Sigmoid colon (tissue), 7 donors: ENCODE measurements at places on chromosomes 13 and 19. TPM values are rescaled to one million over a fixed set of nuclear protein-coding genes. Genes with fewer than 3 reads are reported as not detected.

MYBPC2 gene
- total RNA-seq, result not detected

CYSLTR2 gene
- total RNA-seq, result 0.82 TPM

CADM4 gene
- 19.9 TPM for total RNA-seq

IRF2BP1 gene
- 18.0 TPM for total RNA-seq

FPR3 gene
- 6.7 TPM for total RNA-seq

TYROBP gene
- 172 TPM for total RNA-seq

FUT2 gene
- not detected for total RNA-seq

UGGT2 gene
- total RNA-seq, result 39.3 TPM

ZAR1L gene
- not detected for total RNA-seq

FAM124A gene
- total RNA-seq, result 11.7 TPM

GPC5 gene
- total RNA-seq, result 2.9 TPM

JAK3 gene
- total RNA-seq, result 1.4 TPM

SYT3 gene
- 0.66 TPM for total RNA-seq

SYCN gene
- not detected for total RNA-seq

ZNF154 gene
- total RNA-seq, result 8.4 TPM

FFAR3 gene
- 1.9 TPM for total RNA-seq

KLHL1 gene
- 0.27 TPM for total RNA-seq

MEIOSIN gene
- not detected for total RNA-seq

SHISA7 gene
- not detected for total RNA-seq

MEDAG gene
- 16.3 TPM for total RNA-seq

AMER2 gene
- total RNA-seq, result 2.4 TPM

RCBTB1 gene
- total RNA-seq, result 20.7 TPM

GJA3 gene
- not detected for total RNA-seq

KIR2DL4 gene
- total RNA-seq, result not detected

ZNF177 gene
- total RNA-seq, result 5.5 TPM

C1QTNF9 gene
- not detected for total RNA-seq

FXYD7 gene
- 3.3 TPM for total RNA-seq

EBI3 gene
- 2.8 TPM for total RNA-seq

ZNF726 gene
- total RNA-seq, result 0.54 TPM

SIGLEC12 gene
- total RNA-seq, result not detected

SLC7A9 gene
- total RNA-seq, result not detected

NLRP5 gene
- not detected for total RNA-seq
